ENCODE measurements at places on chromosomes 2 and 18.

- DNase-seq: no peak
Observed at GRCh38 chr2:135664623-135665068, 77.0 kb upstream of the UBXN4 start.

GRCh38 chr2:150716186-150716585 lies 228.7 kb upstream of the RND3 start:
- no peak for DNase-seq

DNA sequence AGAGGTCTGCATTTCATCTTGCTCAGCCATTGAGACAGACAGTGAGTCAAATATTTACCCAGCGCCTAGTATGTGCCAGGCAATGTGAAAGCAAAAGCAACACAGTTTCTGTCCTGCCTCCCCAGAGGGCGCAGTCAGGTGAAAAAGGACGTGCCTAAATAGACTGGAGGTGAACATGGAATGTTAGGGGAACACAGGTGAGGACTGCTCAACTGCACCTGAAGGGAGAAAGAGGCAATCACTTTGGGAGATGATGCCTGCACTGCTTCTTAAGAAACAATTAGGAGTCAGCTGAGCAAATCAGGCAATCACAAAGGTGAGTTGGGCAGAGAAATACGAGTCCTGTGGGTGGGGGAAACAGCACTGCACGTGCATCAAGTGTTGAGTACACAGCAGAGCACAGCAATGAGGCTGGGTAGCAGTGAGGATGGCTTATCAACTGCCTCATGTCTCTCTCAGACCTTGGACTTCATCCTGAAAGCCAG lies 218.3 kb upstream of the SMAD7 start:
- peak; percentile 25 for DNase-seq

GRCh38 chr2:164976301-164976700 lies 21.0 kb upstream of the SLC38A11 start:
- no peak for DNase-seq

DNA sequence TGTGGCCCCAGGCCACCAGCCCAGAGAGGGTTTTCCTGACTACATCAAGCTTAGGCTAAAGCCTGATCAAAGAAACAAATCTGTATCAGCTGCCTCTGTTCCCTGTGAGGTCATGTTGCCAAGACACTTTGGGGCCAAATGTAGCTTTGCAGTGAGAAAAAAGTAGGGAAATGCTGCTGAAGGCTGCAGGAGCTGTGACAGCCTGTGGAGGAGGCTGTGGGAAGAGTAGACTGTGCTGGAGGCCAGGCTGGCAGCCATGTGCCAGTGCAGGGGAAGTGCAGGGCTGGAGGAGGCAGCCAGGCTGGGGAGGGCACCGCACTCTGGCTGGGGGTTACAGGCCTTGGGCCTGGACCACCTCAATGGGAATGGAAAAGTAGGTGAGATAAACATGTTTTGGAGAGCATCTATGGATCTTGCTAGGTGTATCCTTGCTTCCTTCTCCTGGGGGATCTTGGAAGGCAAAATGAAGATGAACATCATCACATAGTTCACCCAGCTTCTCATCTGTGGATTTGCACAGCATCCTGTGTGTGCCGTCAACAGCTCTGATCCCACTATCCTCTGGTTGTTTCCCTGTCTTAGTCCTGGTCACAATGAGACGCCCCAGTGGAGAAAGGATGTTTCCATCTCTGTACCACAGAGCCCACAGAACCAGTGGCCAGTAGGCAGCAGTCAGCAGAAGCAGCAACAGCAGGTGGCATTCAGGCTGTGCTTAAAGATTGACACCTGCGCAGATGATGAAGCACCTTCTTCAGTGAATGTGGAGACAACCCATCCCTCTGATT lies 103.8 kb upstream of the COPS8 start:
- DNase-seq: no peak

DNA sequence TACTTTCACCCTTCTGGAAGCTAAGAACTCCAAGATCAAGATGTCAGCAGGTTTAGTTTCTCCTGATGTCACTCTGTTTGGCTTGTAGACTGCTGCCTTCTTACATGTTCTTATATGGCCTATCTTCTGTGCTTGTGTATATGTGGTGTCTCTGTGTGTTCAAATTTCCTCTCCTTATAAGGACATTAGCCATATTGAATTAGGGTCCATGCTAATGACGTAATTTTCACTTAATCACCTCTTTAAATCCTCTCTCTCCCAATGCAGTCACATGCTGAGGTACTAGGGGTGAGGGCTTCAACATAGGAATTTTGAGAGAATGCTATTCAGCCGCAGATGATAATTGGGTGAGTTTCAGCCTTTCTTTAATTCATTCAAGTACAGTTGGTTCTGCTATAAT lies 458.3 kb upstream of the SYT4 start:
- DNase-seq: no peak

DNA sequence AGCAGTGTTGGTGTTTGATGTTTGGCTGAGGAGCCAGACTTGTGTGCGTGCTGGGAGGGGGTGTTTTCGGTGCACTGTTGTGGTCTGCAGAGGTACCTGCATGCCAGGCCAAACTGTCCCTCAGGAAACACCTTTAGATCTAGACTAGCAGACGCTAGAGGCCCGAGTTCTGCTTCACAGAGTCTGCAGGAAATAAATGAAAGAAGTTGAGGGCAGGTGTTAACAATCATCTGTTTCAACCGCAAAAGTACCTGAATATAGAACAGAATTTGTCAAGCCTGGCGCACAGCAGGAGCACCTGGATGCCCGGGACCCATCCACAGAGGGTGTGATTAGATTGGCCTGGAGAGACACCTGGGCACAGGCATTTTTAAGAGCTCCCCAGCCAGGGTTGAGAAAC lies 40.5 kb upstream of the REL start:
- DNase-seq: no peak

DNA sequence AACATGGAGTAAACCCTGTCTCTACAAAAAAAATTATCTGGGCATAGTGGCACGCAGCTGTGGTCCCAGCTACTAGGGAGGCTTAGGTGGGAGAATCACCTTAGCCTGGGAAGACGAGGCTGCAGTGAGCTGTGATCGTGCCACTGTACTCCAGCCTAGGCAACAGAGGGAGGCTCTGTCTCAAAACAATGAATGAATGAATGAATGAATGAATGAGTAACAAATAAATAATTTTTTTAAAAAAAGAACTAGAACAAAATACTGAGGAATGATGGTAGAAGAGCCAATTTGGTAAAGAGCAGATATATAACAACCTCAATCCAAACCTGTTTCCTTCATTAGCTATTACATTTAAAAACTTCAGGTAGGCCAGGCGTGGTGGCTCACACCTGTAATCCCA lies 60.1 kb downstream of the STRN start:
- no peak for DNase-seq

- no peak for DNase-seq
Observed at GRCh38 chr18:59086522-59086921, 53.2 kb upstream of the SEC11C start.

DNA sequence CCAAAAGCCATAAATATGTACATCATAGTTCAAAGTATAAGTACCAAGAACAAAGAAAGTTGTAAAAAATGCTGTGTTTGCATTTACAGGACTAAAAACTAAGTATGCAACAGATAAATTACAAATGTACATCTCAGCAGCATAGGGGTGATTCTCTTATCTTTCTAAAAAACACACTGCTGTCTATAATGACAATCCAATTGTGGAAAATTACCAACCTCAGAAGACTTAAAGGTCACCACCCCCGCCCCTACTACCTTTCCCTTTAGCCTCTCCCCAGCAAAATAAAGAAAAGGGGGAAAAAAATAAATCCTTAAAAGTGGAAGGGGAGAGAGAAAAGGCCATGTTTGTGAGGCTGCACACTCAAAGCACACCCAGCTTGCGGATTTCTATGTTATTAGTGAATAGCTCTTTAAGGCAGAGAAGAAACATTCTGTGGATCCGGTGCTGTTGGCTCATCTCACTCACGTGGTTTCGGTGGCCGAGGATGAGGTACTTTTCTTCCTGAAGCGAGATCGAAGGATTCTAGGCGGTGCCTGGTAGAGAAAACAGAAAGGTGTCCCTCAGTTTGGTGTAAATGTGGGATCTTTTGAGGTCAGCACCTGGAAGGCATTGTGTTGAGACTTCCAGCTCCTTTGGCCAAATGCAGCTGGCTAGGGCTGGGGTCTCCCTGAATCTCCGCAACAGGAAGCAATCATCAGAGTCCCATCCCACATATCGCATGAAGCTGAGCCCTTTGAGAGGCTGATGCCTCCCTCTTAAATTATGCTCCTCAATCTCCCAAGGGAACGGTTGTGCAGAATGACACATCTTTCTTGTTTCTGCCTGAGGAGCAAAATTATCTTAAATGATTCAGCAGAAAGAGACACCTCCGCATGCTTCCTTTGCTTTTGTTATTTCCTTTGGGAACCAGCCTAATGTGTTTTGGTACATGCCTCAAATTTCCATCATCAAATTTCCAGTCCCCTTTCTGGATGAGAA lies 17.6 kb downstream of the MRPL35 start:
- DNase-seq: no peak

DNA sequence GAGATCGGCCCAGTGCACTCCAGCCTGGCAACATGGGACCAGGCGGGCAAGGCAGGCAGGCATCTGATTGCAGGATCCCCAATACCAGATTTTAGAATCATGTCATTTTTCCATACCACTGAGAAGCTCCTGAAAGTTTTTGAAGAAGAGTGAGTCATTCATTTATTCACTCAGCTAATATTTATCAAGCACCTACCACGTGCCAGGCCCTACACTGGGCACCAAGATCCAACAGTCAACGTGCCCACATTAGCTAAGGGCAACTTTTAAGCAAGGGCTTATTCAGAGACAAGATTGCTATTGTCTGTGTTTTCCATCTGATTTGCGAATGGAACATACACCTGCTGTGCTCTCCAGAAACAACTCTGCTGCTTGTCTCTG lies 126.8 kb upstream of the LGALSL start:
- DNase-seq: no peak

DNA sequence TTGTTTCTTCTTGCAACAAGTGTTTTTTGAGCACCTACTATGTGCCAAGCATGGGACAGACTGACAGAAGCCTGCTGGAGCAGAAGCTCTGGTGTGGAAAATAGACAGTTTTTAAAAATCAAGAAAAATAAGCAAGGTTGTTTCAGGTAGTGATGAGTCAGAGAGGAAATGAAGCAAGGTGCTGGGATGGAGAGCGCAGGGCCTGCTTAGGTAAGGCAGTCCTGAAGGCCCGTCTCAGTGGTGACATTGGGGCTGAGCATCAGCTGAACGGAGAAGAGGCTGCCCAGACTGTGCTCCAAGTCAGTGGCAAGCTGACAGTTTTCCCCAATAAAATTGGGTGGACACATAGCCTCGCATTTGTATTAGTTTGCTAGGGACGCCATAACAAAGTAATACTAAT lies 263.6 kb downstream of the SS18 start:
- DNase-seq: no peak

DNA sequence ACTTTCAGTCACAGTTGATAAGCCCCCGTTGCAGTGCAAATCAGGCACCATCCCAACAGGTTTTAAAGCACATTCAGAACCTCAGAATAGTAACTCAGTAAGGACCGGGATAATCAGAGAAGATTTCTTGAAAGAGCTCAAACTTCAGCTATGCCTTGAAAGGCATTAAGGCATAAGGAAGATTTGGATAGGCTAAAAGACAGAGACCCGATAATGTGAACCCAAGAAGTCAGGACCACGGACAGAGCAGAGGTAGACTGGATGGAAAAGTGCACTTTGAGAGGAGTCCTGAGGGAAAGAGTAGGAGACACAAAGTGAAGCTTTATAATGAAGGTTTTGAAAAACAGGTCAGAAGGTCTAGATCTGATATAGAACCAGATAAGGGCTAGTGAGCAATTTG lies 36.9 kb upstream of the KLF7 start:
- DNase-seq: no peak

DNA sequence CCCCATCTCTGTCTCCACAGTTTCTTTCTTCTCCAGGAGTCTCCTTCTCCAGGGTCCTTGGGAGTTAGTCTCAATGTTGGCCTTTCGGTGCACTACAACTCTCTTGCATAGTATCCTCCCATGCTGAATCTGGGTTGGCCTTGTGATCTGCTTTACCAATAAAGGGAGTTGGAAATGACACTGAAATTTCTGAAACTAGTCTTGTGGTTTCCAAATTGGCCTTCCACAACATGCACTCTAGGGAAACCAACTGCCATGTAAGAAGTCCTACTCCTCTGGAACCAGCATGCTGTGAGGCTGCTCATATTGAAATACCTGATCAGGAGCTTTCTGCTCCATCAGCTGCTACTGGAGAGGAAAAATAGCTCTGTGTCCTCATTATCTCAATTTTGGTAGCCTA lies 9.9 kb upstream of the ABHD3 start:
- DNase-seq: no peak

GRCh38 chr2:223469270-223470046 lies 132.7 kb downstream of the SCG2 start:
- DNase-seq: no peak

- DNase-seq: no peak
Observed at GRCh38 chr2:171347591-171348032, 86.2 kb downstream of the METTL8 start.
